Activated CD4-positive, alpha-beta T cell treated with anti-CD3 and anti-CD28 coated beads for 24 hours (primary cell): ENCODE measurements at places on chromosomes 2 and 18.

GRCh38 chr2:127220768-127221527 is 849 bp upstream of the CYP27C1 start:
- no peak for DNase-seq

DNA sequence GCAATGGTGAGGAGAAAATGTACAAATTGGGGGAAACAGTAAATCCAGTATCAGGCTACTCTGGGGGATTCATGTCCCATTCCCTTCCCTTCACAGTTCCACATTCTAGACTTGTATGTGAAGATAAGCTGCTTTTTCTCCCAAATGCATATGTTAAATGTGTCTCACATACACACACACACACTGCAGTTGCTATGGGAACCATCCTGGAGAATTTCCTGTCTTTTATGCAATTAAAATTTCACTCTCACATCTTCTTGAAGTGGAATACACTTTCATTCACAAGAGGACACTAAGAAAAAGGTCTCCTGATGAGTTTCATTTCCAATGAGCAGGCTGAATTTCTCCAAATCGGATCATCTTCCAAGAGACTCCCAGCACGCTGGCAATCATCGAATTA is 366.0 kb downstream of the LRATD1 start:
- DNase-seq = no peak

GRCh38 chr18:25349926-25350487 is 2.0 kb downstream of the ZNF521 start:
- DNase-seq = no peak

DNA sequence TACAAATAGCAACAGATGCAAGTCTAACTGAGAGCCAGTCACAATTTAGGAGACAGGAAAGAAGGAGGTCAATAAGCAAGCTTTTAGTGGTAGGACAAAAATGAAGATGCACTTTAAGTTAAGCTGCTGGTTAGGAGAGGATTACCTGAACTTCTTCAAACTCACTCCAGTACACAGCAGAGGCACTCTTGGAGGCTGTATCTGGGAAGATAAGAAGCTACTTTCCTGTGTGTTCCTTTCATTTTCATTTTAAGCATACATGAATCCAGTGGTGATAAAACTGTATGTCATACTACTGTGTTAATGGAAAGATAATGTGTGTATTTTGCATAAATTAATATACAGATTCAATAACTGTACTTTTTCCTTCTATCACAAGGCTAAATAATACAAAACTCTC is 49.6 kb downstream of the HYCC2 start:
- no peak for DNase-seq

DNA sequence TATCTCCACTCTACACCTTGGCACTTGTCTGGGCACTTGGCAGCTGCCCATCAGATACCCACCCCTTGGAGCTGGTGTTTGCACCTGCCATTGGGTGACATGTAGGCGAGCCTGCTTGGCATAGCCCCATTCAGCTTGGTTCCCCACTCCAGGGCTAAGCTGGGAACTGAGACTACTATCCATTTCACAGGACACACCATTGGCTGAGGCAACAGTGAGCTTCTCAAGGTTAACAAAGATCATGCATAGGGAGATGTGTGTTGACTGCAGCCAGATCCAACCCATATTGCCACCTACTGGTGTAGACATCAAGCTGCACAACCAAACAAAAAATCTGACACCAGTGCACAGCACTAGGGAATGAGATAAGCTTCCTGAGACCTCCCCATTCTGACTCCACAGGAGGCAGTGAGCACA is 1389.8 kb upstream of the TMEFF2 start:
- no peak for DNase-seq

- no peak for DNase-seq
These were observed 3.7 kb downstream of the MYL12B start for GRCh38 chr18:3265564-3266033.

DNA sequence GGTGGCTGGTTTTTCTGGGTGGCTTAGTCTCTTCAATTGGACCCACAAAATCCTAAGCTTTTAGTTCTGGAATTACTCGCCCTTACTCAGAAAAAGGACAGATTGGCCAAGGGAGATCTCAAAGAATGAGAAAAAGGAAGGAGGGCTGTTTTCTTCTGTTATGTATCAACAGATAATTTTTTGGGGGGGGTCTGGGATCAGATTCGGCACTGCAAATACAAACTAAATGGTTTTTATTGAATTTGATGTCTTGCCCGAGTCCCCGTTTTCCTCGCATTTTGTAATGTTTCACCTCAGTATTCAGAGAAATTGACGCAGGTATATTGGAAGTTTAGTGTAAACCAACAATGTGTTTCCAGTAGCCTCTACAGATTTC is 762 bp downstream of the YIPF4 start:
- DNase-seq = no peak

DNA sequence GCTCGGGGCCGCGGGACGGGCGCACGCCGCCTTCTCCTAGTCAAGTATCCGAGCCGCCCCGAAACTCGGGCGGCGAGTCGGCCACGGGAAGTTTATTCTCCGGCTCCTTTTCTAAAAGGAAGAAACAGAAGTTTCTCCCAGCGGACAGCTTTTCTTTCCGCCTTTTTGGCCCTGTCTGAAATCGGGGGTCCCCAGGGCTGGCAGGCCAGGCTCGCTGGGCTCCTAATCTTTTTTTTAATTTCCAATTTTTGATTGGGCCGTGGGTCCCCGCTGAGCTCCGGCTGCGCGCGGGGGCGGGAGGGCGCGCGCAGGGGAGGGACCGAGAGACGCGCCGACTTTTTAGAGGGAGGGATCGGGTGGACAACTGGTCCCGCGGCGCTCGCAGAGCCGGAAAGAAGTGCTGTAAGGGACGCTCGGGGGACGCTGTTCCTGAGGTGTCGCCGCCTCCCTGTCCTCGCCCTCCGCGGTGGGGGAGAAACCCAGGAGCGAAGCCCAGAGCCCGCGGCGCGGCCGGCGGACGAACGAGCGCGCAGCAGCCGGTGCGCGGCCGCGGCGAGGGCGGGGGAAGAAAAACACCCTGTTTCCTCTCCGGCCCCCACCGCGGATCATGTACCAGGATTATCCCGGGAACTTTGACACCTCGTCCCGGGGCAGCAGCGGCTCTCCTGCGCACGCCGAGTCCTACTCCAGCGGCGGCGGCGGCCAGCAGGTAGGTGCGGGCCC is 617 bp downstream of the FOSL2 start:
- no peak for DNase-seq

DNA sequence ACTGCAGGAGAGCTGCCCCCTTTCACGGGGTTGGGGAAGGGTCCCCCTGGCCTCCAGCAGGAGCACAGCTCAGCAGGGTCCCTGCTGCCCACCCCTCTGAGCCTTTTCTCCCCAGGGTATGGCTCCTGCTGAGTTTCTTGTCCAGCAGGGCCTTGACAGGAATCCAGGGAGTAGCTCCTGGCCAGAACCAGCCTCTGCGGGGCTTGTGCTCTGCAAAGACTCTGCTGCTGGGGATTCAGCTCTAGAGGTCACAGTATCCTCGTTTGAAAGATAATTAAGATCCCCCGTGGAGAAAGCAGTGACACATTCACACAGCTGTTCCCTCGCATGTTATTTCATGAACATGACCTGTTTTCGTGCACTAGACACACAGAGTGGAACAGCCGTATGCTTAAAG is 21.2 kb downstream of the FOSL2 start:
- DNase-seq = no peak

DNA sequence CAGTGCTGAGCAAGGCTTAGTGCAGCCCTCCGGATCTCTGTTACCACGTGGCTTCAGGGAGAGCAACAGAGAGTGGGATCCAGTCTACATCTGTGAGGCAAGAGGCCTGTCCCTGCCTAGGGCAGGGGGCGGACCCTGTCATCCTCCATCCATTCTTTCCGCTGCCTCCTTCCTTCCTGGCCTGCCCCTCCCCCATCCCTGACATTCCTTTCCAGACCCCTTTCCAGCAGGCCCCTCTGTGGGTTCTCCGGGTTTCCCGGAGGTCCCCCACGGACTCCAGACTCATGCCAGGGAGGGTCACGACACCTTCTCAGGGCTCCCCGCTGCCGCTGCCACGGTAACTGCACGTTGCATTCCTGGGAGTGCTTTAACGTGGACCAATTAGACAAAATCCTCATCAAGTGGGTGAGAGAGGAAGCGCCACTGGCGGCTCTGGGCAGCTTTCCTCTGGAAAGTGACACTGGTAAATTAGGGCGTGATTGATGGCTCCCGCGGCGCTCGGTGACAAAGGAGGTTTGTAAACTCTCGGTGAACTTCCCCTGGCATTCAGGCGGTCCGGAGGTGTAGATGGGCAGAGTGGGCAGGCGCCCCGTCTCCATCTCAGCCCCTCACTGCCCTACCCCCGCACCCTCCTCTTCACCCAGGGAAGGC is 11.4 kb downstream of the ATOH8 start:
- DNase-seq = no peak

- no peak for DNase-seq
These were observed 494.9 kb downstream of the EPHA4 start for GRCh38 chr2:221077251-221077650.

GRCh38 chr18:55100817-55101457 is 141.7 kb upstream of the CCDC68 start:
- no peak for DNase-seq

- no peak for DNase-seq
These were observed 386.3 kb upstream of the CHAC2 start for GRCh38 chr2:53381271-53381670.

DNA sequence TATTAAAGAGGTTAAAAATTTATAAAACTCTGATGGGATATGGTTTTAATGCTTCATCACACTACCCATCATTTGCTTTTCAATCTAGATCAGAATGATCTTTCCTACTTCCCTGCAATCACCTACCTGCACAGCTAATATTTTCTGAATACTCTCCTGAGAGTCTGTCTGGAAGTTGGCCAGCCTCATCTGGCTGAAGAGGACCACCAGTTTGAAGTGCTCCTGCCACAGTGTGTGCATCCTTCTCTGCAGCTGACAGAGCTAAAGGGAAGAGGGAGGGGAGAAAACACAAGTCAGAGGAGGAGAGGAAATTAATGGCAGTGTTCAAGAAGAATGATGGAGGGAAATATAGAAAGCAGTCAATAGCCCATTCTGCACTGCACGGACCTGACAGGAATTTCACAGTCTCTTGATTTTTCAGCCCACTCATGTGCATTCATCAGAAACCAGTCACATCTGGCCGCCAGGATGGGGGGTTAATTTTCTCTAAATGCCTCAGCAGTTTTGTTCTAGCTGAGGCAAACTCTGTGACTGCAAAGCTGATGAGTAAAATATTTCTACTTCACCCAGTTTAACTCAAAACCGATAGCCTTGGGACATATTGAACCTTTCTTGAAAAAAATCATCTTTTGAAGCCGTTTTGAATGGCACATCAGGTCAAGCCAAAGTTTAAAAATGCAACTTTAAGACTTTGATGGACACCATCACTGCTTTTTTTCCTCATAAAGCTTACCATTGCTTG is 201.8 kb upstream of the KLHL14 start:
- DNase-seq = no peak

DNA sequence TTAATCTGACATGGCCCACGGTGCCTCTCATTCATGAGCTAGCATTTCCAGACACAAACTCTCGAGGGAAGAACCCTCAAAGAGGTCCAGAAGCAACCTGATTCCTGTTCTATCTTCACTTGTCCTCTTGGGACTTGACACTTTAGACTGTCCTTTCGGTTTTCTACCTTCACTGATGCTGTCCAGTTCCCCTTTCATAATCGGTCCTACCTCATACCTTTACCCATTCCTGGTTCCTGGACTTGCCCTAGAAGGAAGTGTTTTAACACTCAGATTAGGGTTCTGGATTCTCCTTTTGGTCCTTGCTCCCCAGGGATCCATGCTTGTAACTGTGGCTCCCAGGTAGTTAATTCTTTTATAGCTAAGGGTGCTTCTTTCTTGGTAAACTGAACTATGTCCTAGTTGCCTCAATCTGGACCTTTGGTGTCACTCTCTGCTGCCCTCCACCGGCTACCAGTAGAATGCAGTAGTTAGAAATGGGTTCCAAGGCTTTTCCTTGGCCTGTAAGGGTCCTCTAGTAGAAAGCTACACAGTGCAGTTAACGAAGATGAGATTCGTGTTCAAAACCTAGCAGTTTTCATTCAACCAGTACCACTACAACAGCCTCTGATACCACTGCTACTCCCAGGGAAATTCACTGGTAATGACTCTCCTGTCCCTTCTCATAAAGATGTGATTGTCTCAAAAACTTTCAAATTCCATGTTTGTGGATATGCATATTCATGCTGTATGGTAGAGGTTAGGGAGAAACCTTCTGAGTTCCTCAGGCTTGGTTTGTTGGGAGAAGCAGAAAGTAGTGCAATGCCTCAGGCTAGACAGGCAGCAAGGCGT is 178.1 kb upstream of the CYP26B1 start:
- DNase-seq = no peak

DNA sequence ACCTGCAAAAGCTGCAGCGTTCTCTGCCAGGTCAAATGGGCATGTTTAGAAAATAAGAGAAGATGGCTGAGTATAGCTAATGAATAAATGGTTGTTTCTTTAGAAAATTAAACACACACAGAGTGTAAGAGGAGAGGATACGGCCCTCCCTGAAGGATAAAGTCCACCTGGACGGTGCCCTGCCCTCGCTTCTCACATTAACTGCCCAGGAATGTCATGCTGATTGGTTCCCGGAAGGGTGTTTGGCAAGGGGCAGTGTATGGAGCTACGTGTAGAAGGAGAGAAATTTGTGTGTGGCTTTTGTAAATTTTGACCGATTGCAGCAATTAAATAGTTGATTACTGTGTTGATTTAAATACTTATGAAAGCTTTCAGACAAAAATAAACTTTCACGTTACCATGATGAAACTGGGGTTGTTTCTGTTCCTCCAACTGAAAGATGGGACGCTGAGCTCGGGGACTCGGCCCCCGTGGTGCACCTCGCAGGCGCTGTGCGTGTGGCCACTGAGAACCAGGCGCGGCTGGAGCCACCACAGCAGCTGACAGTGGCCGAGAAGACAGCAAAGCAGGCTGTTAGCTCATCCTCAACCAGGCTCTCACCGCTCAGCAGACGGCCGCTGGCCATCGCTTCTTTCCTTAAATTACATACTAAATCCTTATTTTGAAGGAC is 22.7 kb downstream of the MPPE1 start:
- DNase-seq = no peak

DNA sequence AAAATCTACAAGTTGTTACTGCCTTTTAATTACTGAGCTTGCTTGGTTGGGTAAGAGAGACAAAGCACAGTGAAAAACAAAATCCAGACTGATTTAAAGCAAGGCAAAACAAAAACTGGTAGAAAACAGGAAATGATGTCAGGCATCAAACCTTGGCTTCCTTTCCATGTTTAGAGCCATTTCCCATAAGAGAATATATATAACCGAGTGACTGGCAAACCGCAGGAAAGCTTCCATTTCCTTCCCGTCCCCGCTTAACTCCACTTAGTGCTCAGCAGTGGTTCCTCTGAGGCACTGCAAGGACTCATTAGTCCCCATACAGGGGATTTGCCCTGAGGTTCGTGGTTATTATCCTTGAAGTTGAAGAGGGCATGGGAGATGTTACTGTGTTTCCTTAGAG is 446.3 kb downstream of the LPIN1 start:
- DNase-seq = no peak

GRCh38 chr2:158392687-158393086 is 63.9 kb downstream of the CCDC148 start:
- DNase-seq = no peak

- no peak for DNase-seq
These were observed 11.0 kb downstream of the MAP3K20 start for GRCh38 chr2:173086518-173087213.
